ENCODE measurements at places on chromosomes 4 and X.

GRCh38 chr4:111991163-111991562 lies 154.1 kb upstream of the FAM241A start:
- DNase-seq: no peak

DNA sequence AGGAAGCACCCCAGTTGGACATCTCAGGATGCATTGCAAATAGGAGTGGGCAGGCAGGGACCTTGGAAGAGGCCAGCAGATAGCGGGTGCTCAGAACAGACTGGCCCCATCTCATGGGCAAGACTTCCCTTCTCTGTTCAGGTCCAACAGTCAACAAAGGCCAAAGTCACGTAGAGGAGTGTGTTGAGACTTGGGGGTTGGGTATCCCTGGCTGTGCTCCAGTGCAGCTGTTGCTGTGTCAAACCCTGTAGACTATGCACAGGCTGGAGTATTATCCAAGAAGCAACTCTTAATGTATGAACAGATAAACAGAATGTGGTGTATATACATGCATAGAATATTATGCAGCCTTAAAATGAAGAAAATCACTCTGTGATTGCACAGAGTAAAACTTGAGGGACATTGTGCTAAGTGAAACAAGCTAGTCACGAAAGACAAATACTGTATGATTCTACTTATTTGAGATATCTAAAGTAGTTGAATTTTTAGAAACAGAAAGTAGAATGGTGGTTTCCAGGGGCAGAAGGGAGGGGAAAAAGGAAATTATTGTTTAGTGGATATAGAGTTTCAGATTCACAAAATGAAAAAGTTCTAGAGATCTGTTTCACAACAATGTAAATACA lies 192.1 kb upstream of the LCORL start:
- no peak for DNase-seq

DNA sequence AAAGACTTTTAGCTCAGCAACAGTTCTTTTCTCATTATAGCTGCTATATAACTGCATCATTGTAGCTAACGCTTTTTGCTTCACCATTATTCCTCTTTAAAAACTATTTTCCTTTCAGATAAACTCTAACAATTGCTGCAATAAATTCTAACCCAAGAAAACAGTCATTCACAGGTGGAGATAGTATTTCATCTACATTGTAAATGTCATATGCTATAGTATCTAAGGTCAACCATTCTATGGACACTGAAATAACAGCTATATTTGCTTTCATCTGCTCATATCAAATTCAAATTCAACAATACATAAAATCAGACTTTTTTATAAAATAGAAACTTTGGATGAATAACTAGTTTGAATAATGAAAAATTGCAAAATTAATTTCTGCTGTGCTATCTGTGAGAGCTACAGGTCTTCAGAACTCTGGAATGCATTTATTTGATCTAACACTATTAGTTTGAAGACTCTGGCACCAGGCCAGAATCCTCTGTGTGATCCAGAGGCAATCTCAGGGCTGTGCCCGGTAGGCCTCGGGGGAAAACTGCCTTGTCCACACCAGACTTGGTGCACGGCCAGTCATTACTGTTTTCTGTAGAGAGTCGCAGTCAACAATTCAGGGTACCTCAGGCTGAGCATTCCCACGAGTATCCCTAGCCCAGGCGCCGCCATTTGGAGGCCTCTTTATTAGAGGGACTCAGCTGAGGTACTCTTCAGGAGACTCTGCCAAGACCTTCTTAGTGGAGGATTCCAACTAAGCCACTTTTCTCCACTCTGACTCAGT lies 332.4 kb downstream of the SLC7A11 start:
- no peak for DNase-seq

DNA sequence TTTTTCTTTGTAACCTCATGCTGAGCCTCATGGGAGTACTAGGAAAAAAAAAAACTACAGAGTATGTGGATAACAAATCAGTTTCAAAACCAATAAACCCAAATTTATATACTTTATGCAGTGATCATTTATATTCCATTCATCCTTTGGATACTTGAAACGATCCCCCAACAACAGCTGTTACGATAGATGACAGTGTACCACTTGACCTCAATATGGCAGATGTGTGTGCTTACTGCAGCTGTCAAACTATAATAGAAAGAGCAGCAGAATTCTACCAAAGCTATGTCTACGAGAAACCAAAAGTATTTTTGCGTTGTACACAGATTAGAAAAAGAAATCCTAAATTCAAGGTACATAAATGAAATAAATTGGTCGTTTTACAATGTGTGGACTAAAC lies 337.8 kb downstream of the PDGFC start:
- no peak for DNase-seq

- no peak for DNase-seq
Observed at GRCh38 chr4:385934-386707, 48.5 kb downstream of the ZNF141 start.

DNA sequence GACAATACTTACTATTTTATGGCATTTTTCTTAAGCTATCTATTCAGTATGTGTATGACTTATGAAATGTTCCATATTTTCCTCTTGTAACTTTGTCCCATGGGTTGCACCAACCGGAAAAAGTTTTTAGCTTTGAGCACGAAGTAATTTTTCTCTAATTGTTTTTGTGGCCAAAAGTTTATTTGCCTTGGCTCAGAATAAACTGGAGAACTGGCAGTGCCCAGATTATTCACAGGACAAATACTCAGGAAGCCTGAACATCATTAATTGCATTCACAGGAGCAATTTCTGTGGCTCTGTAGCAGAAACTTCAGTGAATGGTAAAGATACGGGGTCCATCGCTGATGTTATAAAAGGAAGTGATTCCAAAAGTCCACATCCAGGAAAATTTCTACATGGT lies 184.5 kb downstream of the ARHGAP10 start:
- DNase-seq: no peak

Measured in effector CD8-positive, alpha-beta T cell (primary cell).